ENCODE measurements at places on chromosomes 1 and 21.

DNA sequence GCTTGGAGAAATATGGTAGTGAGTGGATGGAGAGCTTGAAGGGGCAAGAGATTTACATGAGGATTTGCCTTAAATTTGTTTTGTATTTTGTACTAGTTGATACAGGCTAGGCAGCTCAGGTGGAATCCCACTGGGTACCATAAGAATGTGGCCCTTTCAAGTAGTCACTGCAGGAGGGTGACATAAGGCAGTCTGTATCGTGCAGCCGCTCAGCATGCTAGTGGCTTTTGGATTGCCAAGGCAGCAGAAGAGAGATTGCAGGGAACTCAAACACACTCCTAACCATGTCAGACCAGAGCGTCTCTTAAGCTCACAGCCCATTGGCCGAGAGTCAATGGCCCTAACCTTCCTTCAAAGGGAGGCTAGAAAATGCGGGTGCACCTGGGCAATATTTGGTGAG lies 420.0 kb downstream of the ADGRL2 start:
- DNase-seq = no peak

DNA sequence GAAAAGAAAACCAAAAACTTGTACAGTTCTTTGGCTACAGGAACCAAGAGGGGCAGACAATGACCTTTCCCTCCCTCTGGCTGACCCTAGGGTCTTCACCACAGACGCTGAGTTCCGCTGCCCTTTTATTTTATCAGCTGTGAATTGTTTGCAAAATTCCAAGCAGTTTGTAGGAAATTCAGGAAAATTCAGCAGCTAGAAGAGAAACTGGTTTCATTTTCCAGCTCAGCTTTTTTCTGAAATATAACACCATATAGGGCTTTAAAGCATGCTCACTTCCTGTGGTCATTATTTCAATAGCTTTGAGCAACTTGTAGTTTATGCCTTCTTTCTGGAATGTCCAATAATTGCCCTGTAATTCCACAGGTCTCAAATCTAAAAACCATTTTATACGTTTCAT lies 5.5 kb upstream of the PIK3R3 start:
- no peak for DNase-seq

GRCh38 chr1:198986036-198986435 lies 347.2 kb downstream of the PTPRC start:
- DNase-seq = no peak

DNA sequence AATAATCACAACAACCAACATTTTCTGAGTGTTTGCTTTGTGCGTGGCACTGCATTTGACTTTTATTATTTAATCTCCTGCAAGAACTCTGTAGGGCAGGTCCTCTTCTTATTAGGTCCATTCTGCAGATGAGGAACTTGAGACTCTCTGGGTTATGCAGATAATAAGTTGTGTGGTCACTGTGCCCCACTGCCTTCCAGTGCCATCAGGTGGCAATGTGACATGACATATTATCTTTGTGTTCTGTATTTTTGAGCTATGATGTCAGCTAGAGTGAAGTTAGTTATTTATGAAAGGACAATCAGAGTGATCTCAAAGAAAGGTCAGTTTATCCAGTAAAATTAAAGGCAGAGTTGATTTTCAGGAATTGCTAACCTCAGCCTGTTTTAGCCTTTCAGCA lies 196.0 kb downstream of the FMN2 start:
- no peak for DNase-seq

Measured in memory B cell (primary cell).